Amniotic stem cell (primary cell): ENCODE measurements at places on chromosomes 2 and 18.

- no peak for DNase-seq
Measured at GRCh38 chr2:46195819-46196218, 101.4 kb upstream of the EPAS1 start.

- no peak for DNase-seq
Measured at GRCh38 chr18:60024857-60025256, 125.1 kb downstream of the PMAIP1 start.

DNA sequence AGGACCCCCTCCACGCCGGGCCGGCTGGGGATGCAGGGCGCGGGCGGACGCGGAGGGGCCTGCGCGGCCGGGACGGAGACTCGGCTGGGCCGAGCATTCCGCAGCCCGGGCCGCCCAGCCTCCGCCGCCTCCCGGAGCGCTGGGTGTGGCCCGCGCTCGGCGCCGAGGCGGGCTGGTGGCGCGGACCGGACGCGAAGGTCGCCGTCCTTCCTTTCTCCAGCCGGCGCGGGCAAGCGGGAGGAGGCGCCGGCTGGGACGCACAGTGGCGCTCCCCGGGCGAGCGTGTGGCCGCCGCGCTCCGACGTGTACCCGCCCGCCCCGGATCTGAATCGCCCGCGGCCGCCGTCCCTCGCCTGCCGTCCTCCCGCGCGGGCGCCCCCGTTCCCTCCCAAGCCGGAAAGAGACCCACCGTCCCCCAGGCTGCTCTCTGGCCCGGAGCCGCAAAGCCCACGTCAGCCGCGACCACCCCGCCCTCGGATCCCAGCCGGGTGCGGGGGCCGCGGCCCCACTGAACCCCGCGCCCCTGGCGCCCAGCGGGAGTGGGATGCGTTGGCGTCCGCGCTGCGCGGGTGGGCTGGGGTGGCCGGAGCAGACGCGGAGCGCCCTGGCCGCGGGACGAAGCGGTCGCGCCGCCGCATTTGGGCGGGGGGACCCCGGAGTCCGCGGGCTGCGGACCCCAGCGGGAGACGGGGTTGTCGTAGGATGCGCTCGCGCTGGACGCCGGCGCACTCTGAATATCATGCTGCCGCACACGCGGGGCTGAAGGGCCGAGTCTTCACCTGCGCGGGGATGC is 634 bp downstream of the SPATS2L start:
- no peak for DNase-seq

DNA sequence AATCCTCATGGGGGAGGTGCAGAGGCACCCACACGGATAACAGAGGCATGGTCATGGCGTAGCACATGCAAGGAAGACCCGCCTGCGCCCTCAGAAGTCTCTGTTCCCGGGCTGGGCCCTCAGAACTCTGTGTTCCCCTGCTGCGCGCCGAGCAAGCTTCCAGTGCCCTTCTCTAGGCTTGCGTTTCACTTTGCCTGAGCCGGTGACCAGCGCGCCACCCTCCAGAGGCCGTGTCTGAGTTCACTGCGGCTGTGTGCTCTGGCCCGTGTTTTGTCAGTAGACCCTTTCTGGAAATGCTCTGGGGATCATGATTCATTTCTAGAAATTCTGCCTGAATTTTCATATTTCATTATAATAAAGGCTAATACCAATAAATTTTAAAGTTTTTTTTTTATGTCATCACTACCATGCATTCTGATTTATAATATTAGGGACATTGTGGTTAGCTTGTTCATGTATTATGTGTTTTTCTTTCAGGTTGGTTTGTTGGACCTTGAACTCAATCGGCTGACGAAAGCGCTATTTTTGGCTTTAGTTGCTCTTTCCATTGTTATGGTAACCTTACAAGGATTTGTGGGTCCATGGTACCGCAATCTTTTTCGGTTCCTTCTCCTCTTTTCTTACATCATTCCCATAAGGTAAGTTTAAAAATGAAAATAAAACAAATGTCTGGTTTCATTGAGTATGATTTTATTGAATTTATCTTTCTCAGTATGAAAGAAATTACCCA is 142.7 kb upstream of the NFATC1 start:
- DNase-seq = no peak

DNA sequence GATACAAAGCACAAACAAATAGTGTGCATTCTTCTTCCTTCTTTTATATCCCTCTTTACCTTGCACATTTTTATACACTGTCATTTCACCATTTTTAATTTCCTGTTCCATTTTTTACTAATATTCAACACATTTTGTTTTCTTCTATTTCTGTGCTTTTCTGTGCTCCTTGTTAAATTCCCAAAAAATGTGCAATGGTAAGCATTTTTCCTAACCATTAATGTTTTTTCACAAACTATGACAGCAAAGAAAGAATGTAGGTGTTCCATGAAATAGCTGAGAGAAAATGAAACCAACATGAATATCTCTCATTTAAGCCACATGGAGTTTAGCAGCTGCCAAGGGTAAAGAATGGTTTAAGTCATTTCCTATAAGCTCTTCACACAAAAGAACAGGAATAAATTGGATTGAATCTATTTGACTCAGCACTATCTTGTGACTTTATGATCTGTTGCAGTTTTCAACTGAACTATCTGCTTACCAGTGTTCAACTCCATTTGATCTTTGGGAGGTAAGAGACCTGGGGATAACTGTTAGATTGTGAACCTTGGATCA is 145.7 kb upstream of the CDH19 start:
- DNase-seq = no peak

DNA sequence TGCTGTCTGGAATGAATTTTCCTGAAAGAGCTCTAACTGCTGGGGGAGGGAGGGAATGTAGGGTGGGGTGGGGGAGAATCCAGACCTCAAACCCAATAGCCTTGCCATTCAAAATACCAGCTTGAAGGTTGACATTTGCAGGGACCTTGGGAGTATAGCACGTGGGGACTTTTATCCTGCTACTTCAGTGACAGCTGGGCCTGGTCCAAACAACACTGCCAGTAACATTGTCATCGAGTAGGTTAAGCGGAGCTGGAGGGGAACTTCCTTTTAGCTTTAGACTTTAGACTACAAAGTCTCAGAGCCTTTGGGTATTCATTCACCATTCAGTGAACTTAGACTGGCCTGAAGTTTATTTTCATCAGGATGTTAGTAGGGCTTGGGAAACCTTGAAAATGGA is 248.7 kb downstream of the MEIS1 start:
- no peak for DNase-seq

DNA sequence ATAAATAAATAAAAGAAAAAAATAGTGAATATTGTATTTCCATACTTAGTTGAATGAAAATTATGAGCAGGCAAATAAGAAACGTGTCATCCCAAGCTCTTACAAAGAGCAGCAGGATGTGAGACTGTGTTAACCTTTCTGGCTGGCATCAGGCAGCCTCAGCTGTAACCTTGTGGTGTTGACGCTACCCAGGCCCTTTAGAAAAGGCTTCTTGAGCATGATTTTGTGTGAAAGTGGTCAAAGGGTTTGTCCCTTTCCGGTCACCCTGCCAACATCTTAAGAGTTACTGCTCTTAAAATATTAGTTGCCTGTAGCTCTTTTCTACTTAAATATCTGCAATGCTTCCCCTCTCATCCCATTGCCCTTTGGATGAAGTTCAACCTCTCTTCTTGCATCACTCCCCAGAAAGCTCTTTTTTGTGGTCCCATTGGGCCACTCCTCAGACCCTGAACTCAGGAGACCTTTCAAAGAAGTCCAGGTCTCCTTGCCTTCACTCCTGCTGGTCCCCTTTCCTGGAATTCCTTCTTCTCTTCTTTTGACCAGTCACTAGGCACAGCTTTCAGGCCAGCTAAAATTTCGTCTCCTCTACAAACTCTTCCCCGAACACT is 35.0 kb downstream of the RHOB start:
- DNase-seq = no peak

DNA sequence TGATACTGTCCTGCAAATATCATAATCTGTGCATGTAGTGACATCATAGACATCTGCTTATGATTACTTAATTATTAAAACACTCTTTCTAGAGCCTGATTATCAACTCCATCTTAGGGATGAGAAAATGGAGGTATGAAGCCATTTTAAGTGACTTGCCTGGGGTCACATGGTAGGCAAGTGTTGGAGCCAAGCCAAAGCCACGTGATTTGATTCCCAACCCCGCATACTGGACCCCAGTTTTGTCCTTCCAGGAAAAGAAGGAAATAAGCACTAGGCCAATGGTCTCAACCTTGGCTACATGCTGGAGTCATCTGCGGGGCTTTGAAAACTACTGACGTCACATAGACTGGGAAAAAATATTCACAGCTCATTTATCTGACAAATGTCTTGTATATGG is 19.6 kb upstream of the SEH1L start:
- DNase-seq = no peak

- no peak for DNase-seq
Measured at GRCh38 chr18:33666915-33667314, 88.9 kb downstream of the ASXL3 start.

GRCh38 chr2:127763776-127764175 is 47.2 kb downstream of the WDR33 start:
- peak; percentile 15 for DNase-seq

GRCh38 chr2:64067326-64067725 is 48.1 kb upstream of the VPS54 start:
- DNase-seq = no peak

DNA sequence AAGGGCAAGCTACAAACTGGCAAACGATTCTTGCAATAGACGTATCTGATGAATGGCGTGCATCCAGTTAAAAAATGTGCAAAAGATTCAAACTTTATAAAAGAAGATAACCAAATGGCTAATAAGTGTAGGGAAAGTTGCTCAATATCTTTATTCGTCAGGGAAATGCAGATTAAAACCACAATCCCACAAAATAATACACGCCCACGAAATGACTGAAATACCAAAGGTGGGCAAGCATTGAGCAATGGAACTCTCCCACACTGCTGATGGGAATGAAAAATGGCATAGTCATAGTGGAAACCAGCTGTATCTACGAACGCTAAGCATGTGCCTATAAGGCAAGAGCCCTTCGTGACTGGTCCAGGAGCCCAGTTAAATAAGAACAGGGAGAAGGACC is 168.6 kb upstream of the SIX2 start:
- peak; percentile 76 for DNase-seq

GRCh38 chr18:407191-407590 is 93.3 kb downstream of the COLEC12 start:
- no peak for DNase-seq
